T-cell (primary cell): ENCODE measurements at places on chromosomes 7 and 10. TPM values are rescaled to one million over a fixed set of nuclear protein-coding genes. Genes with fewer than 3 reads are reported as not detected.

Gene LRRTM3
- not detected for total RNA-seq

Gene CACNA2D1
- total RNA-seq = not detected

GRCh38 chr7:140640060-140640637 is 464 bp downstream of the DENND2A start:
- DNase-seq = no peak

GRCh38 chr10:126876456-126876855 is 28.8 kb upstream of the DOCK1 start:
- DNase-seq = no peak

GRCh38 chr7:1503390-1503789 is 799 bp downstream of the INTS1 start:
- no peak for DNase-seq
